ENCODE measurements at places on chromosomes 2 and 18.

DNA sequence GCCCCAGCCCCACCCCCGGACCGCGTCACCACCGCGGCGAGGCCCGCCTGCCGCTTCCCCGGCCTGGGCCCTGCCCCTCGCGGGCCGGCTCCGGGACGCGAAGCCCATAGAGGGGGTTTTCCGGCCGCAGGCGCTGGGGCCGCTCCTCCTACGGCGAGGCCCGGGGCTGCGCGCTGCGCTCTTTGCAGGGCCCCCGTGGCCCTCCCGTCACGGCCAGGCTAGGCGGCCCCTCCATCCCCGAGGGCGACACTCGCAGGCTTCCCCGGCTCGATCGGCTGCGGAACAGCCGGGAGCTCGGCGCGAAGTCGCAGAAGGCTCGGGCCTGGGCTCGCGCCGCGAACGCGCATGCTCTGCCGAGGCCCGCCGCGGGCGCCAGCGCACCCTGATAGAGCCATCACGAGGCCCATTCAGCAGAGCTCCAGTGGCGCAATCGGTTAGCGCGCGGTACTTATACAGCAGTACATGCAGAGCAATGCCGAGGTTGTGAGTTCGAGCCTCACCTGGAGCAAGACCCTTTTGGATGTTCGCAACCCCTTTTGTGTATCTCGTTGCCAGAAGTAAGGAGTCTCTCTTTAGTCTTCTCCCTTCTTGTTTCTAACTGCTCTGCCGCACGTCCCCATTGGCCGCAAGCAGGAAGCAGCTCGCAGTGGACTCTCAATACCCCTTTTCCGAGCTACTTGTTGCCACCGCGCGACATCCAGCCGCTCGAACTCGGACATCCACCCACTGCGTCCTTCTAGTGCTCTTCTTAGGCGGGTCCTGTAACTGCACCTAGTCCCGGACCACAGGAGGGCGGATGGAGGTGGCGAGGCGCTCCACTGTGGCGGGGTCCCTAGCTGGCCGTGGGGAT is 18.0 kb upstream of the HAAO start:
- DNase-seq: peak; percentile 93

DNA sequence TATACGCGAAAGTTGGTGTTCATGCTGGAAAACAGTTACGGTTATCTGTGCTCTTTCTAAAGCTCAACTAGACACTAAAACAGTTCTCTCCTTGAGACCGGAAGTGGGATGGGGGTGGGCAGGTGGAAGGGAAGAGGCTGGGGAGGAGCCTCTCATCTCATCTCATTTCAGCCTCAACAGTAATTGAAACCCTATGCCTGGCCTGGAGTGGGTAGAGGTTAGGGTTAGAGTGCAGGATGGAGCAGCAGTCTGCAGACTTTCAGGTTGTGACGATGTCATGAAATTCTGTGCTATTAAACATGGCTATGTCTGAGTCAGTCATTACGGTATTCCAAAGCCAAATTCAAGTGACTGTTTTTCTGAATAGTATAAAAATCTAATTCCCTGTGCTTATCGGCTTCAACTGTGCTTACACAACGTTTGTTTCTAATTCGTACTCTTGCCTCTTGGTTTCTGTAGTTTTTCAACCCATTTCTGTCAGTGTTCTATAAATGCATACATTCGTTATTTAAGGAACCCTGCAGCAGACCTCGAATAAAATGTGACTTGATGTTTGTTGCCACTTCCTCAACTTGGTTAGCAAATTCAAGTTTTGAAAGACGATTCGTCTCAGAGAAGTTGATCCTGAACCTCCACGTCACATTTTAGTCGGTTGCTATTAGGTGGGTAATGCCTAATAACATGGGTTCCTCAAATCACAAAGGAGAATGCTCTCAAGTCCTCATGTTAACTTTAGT is 75.8 kb upstream of the TCF7L1 start:
- DNase-seq: no peak

DNA sequence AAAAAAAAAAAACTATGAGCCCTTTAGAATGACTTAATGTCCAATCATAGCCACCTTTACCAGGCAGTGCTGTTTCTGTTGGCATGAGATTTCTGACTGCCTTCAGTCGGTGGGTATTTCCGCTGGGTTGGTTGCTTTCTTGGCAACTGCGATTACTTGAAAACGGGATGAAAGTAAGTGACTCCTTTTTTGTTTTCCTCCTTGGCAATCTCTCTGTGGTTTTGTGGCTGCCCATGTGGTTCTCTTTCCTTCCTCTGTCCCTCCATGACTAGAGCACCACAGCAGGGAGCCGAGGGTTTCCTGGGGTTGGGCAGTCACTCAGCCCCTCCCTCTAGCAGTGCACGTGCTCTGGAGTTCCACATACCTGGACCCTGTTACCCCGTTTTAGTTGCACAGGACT is 112.1 kb downstream of the KLHL29 start:
- no peak for DNase-seq

DNA sequence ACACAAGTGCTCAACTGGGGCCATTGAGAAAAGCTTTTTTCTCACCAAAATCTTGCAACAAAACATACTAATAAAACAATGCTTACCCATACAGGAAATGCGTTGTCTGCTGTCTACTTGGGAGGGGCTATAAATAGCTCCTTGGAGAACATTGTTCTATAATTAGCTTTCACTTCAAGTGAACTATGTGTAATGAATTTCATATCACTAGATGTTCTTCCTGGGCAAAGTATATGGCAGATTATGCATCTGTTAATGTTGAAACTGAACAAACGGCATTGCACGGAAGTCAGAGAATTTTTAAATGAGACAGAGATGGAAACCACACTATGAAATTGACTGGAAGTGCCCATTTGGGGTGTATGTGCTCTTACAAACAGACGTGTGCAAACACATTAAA is 6.4 kb upstream of the NPAS2 start:
- no peak for DNase-seq

- no peak for DNase-seq
These were observed 222.7 kb downstream of the IKZF2 start for GRCh38 chr2:212928681-212929080.

Measured in GM13976 (cell line).